ENCODE measurements at places on chromosomes 6 and 20.

GRCh38 chr6:225907-226306, 66.4 kb upstream of the DUSP22 start:
- DNase-seq, result no peak

DNA sequence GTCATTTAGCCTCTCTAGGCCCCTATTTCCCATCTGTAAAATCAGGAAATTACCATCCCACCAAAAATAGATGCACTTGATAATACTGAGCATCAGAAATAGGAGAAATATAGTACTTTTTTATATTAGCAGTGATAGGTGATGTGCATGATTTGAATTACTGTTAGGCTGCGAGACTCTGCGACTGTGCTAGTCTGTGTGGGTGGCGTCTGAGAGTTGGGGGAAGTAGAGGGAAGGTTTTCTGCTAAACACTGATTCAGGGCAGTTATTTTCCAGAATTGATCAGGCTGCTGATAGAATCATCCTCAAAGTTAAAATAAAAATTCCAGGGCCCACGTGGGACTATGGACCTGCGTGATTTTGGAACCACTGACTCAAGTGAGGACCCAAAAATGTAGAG, 60.4 kb upstream of the ARMH2 start:
- DNase-seq, result no peak

DNA sequence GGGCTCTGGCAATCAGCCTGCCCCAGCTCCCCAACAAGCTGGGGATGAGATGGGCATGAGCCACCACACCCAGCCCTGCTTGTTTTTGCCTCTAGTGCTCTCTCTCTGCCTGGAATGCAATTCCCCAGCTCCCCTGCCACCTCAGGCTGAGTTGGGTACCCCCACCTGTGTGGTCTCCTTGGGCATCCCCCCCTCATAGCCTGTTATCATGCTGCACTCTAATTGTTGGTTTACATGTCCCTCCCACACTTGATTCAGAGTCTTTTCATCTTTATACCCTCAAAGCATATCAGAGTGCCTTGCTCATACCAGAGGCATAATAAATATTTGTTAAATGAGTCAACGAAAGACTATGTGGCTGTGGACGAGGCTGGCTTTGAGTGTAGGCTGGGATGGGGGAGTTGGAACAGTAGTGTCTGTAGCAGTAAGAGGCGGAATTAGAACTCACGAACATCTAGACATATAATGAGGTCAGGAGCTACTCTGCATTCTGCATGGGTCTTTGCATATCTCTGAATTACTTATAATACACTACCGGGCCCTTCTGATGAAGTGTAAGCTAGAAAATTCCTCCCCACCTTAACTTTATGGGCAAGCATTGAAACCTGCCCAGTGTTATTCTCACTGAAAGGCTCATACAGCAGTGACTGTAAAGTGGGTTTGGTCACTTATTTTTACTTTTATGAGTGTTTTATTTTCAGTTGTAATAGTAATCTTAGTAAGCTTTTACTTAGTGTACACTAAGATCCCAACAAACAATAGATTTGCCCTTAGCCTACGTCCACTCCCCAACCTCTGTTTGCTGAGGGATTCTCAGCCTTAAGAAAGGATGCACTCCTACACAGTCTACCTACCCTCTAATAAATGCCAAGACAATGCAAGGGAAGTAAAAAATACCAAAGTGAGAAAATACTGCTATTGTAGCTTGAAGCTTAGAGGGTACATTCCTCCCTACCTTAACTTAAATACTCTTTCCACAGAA, 58.7 kb downstream of the EDN1 start:
- no peak for DNase-seq

GRCh38 chr6:10373642-10374359, 41.1 kb downstream of the TFAP2A start:
- DNase-seq, result no peak

DNA sequence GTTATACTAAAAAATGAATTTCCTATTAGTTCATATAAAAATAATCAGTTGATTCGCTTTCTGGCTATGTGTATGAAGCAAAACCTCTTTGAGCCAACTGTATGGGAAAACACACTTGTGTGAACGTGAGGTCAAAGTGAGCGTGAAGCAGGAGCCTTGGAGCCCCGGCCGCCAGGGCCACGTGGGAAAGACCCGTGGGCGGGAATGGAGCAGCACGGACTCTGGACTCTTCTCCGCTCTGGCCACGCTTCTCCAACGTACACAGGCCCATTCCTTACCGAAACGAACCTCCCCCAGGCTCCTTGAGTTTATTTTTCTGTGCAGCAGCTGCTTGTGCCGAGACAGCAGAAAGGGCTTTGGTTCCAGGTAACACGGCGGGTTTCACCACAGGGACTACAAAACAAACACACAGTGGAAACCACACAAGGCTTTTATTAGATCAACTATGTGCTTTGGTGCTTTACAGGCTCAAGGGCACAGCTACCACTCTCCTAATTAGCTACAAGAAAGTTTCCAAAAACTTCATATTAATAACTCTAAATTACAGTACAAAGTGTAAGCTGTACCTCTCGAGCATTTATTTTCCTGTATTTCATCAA, 62.7 kb downstream of the TAF4 start:
- no peak for DNase-seq

Measured in stimulated activated CD8-positive, alpha-beta memory T cell treated with anti-CD3 and anti-CD28 coated beads, Interleukin-4, amount 100 ng/mL, for 1 hour (primary cell).